ENCODE measurements at places on chromosomes 11 and 22.

GRCh38 chr22:25884121-25884520, 142.1 kb downstream of the MYO18B start:
- DNase-seq, result no peak

GRCh38 chr22:44026630-44027511, 2.8 kb downstream of the PARVB start:
- DNase-seq, result peak; percentile 81

- DNase-seq, result peak; percentile 92
Measured at GRCh38 chr11:3840870-3841425, at the start of gene RHOG. Gene RHOG, minus strand, starts transcription at chr11:3840959. Its CDS starts 12,821 bp downstream, at chr11:3828138.

DNA sequence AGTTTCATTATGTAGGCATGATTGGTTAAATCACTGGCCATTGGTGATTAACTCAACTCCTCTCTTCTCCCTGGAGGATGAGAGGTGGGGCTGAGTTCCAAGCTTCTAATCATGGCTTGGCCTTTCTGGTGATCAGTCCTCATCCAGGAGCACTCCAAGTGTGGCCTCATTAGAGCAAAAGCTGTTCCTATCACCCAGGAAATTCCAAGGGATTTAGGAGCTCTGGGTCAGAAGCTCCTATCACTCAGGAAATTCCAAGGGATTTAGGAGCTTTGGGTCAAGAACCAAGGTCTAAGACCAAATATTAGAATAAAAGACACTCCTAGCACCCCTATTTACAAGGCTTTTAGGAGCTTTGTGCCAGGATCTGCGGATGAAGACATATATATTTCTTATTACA, 168.0 kb upstream of the BDNF start:
- no peak for DNase-seq

- no peak for DNase-seq
Measured at GRCh38 chr22:44338906-44339305, 26.2 kb upstream of the SHISAL1 start.

DNA sequence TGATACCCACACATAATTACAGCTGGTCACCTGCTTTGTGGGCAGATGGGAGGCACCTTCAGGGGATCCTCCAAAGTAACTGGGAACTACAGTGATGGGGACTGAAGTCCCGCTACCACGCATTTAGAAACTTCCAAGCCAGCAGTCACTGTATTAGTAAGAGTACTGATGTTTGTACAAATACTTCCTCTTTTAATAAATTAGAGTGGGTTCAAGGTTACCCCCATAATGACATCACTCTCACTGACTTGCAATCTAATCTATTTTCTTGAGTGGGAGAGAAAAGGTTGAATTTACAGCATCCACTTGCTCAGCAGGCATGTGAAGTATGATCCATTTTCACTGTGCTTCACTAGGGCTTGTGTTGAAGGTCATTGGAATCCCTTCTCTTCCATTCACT, 72.1 kb upstream of the TIMP3 start:
- no peak for DNase-seq

GRCh38 chr22:40413873-40414272, 43.5 kb downstream of the SGSM3 start:
- DNase-seq, result no peak

- no peak for DNase-seq
Measured at GRCh38 chr11:85787809-85788760, 22.9 kb downstream of the SYTL2 start.

DNA sequence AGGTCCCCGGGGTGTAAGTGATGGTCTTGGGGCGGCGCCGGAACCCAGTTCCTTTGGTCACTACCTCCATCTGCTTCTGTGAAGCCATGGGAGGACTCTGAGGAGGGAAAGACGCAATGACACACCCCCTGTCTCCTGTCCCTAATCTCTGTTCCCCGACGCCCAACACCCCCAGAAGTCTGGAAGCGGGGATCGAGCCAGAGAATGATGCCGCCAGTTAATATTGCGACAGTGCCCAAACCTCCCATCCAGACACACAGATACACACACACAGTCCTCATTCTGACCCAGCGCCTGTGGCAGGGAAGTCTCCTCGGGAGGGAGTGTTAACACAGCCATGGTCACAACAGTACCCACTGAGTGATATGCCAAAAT, 352 bp downstream of the C22orf23 start:
- no peak for DNase-seq

- DNase-seq, result no peak
Measured at GRCh38 chr11:78690352-78690987, 115.8 kb upstream of the NARS2 start.

GRCh38 chr22:38267086-38267485, 5.7 kb downstream of the TMEM184B start:
- no peak for DNase-seq

GRCh38 chr22:32794449-32795213, 6.9 kb upstream of the TIMP3 start:
- no peak for DNase-seq

GRCh38 chr11:125300791-125301218, 136.3 kb downstream of the PKNOX2 start:
- DNase-seq, result no peak

DNA sequence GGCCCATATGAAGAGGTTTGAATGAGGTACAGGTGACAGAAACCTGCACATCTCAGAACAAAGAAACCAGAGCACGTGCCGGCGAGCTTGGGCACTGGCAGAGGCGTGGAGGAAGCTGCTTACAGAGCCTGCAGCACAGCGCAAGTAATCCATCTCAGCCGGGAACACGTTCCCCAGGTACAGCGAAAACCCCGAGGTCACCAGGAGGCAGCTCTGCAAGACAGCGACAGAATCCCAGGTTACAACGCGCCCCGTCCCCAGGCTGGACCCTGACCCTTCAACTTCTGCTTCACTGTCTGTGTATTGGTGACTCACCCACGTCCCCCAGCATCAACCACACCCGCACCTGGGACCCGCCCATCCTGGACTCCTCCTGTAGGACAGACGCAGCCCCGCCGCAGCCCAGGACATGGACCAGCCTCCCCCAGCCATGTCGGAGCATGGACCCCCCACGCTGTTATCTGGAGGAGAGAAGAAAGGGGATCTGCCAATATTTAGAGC, 2.2 kb downstream of the MLC1 start:
- no peak for DNase-seq

DNA sequence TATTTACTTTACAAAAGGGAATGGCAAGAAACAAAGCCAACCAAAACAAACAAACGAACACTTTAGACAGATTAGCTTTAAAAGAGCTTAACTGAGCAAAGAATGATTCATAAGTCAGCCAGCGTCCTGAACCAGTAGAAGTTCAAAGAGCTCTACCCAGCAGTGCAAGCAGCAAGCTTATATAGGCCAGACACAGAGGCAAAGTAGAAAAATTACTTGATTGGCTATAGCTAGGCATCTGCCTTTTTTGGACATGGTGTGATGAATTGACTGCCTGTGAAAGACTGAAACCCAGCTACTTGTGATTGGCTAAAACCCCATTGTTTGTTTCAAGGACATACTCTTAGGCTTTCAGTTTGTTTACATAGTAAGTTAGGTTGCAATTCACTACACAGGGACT, 2120.0 kb upstream of the RAG2 start:
- DNase-seq, result no peak

DNA sequence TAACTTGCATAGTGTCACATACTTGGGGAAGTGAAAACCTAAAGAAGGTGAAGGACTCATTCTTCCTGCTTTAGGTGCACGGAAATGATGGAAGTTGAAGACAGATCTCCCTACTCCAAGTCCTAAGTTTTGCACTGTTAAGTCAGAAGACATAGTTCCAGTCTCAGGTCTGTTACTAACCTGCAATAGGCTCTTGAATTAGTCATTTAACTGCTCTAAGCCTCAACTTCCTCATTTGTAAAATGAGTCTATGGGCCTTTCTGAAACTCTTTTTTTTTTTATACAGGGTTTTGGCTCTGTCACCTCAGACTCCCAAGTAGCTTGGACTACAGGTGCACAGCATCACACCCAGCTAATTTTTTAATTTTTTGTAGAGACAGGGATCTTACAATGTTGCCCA, 30.8 kb upstream of the POU2AF1 start:
- DNase-seq, result no peak

- DNase-seq, result peak; percentile 81
Measured at GRCh38 chr11:2883979-2884815, 1.4 kb downstream of the CDKN1C start.

DNA sequence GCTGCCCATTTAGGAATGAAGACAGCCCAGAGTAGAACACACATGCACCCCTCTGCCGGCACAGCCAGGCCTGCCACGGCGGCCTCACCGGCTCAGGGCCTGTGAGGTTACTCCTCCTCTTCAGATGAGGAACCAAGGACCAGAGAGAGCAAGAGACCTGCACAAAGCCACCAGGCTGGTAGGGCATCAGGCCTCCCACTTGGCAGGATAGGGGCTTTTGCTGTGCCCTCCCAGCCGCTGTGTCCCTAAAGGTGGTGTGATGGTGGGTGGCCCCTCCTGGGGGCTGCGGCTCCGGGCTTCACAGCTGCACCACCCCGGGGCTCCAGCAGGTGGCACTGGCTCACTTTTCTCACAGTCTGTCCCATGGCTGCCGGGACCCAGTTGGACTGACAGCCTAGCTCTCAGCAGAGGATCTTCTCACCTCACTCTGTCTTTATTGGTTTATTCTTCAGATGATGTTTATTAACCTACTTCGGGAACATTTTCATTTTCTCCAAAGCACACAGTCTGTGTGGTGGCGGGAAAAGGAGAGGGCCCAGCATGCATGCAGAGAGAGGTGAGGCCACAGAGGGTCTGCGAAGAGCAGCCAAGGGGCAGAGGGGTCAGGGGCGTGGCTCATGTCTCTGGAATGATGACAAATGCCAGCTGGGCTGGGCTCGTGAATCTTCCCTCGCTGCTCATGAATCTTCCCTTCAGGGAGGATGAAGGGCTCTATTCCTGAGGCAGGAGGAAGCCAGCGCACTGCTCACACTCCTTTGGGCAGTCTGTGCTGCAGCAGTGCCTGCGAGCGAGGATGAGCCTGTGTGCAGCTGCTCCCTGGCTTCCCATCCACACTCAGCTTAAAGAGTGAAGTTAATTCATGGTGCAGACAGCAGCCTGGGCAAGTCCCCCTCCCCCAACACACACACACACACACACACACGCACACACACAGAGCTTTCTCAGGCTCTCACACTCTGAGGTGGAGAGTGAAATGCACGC, 101.1 kb upstream of the PITPNB start:
- DNase-seq, result peak; percentile 87

GRCh38 chr11:9069862-9070470, 21.4 kb downstream of the SCUBE2 start:
- DNase-seq, result no peak

DNA sequence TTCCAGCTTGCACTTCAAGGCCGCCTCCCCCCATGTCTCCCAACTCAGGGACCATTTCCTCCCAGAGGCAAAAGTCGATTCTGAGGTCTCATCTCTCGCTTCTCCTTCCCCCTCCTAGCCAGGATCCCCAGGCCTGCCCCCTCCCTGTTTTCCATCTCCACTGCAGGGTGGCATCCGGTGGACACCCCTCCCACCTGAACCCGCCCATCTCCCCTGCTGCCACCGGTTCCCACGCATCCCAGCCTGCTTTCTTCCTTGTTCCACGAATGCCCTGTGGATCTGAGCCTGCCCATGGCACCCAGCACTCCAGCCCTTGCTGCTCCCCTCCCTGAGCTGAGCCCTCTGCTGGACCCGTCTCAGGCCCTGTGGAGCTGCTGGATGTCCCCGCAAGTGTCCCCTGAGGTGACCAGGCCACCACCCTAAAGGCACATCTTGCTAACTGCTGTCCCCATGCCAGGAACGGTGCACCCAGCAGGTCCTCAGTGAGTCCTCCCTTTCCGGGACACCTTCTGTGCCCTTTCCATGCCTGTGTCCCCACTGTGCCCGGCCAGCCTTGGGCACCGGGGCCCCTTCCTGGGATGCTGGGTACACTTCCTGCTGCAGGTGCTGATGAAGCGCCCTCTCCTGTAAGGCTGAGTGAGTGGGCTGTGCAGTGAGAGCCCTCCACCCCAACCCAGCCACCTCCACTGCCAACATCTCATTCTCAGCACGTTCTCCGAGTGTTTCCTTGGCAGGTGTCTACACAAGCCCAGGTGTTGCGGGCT, 936 bp downstream of the IL17REL start:
- DNase-seq, result peak; percentile 50

GRCh38 chr22:40525250-40525884, 111.2 kb downstream of the MRTFA start:
- no peak for DNase-seq

- DNase-seq, result no peak
Measured at GRCh38 chr11:84993386-84993785, 633.8 kb downstream of the DLG2 start.

- no peak for DNase-seq
Measured at GRCh38 chr11:72102631-72102945, 509 bp downstream of the LAMTOR1 start.

DNA sequence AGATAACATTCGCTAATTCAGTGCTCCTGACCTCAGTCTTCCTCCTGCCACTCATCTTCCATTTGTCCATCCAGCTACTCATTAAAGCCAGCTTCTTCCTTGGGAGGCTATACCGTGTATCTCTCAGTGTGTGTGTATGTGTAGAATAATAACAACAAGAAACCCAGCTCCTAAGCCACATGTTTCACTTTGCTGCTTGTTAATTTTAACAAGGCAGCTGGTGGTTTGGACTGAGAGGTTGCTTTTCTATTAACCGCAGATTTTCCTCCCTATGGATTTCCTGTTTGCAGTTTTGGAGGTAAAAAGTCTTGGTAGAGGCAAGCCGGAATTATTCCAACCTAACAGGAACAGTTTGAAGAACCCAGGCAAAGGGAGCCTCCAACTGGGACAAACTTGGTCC, 165.0 kb downstream of the ADAMTS15 start:
- DNase-seq, result no peak

GRCh38 chr11:103623933-103624332, 412.5 kb upstream of the DDI1 start:
- DNase-seq, result no peak

GRCh38 chr11:43583548-43583947, 97.0 kb upstream of the HSD17B12 start:
- no peak for DNase-seq

DNA sequence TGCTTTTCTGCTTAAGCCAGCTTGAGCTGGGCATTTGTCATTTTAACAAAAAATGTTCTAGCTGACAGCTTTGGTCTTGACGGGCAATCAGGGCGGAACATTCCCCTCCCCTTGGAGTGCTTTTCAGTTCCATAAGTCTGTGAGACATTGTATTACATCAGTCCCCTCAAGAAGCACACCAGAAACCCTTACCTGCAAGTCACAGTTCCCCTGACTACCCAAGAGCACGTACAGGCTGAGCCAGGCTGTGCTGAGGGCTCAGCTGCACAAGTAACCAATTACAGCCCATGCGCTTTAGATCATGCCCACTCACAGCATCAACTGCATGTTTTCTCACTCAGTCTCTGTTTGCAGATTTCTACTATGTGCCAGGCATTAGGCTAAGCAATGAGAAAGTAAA, 19.1 kb downstream of the HIRA start:
- no peak for DNase-seq

GRCh38 chr11:77249427-77249826, 52.1 kb downstream of the GDPD4 start:
- no peak for DNase-seq

- peak; percentile 7 for DNase-seq
Measured at GRCh38 chr22:49405590-49405989, 422.1 kb downstream of the BRD1 start.

GRCh38 chr11:17371614-17372013, 16.8 kb downstream of the KCNJ11 start:
- DNase-seq, result no peak

- DNase-seq, result no peak
Measured at GRCh38 chr22:47572443-47572842, 810.0 kb downstream of the TBC1D22A start.

- no peak for DNase-seq
Measured at GRCh38 chr11:80240245-80240644, 799.4 kb upstream of the TENM4 start.

- DNase-seq, result peak; percentile 50
Measured at GRCh38 chr22:27992294-27993165, 73.5 kb upstream of the PITPNB start.
